ENCODE measurements at places on chromosomes 1 and 21.
A peak's percentile ranks its signal among the peaks of the same experiment; 100 is the strongest.

GRCh38 chr1:100469578-100469977 is 68.4 kb upstream of the GPR88 start:
- no peak for DNase-seq

DNA sequence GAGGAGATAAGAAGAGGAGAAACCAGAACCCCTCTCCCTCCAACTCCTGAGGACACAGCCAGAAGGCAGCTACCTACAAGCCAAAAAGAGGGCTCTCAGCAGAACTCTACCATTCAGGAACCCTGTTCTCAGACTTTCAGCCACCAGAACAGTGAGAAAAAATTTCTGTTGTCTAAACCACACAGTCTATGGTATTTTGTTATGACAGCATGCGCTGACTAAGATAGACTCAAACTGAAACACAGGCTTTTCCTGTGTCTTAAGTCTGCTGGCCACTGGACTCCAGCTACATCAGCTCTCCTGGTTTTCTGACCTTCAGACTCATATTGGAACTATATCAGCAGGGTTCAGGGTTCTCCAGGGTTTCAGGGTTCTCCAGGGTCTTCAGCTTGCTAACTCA is 126.5 kb upstream of the TNFSF4 start:
- no peak for DNase-seq

- no peak for DNase-seq
Observed at GRCh38 chr1:195828325-195828724, 779.9 kb downstream of the KCNT2 start.

- no peak for DNase-seq
Observed at GRCh38 chr1:205012391-205013140, 30.4 kb upstream of the CNTN2 start.

DNA sequence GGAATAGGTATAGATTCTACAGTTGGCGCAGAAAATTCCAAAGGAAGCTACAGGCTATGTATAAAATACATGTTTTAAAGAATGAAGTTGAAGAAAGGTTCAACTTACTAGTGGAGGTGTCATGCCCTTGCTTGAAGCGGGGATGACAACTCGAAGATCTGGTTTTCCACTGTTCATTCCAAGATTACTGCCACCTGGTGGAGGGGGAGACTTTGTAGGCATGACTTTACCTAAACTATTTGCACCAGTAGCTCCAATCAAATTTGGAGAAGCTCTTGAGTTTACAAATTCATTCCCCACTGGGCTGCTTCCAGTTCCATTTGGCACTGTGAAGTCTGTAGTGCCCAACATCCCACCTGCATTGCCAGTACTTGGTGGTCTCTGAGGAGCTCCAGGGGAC is 81.7 kb downstream of the AXDND1 start:
- peak; percentile 7 for DNase-seq

DNA sequence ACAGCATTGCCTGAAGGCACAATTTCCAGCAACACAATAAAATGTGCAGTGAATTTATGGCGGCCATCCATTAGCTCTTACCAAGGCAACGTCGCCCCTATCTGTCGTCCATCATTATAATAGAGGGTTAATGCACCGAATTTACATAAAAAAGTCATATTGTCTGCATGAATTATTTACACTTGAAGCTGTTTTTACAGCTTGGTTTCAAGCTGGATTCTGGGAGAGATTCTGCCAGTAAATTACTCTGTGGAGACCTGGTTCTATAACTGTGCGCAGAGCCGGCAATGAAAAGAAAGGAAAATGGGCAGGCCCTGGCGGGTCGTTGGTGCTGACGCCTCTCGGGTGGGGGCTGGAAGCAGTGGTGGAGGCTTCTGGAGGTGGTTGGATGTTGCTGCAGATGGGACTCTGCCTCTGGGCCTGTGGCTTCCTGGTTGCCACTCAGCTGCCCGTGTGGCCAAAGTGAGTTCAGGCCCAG is 48.9 kb upstream of the POU3F1 start:
- no peak for DNase-seq

GRCh38 chr1:2236695-2237677 is 8.9 kb downstream of the SKI start:
- DNase-seq = peak; percentile 93

DNA sequence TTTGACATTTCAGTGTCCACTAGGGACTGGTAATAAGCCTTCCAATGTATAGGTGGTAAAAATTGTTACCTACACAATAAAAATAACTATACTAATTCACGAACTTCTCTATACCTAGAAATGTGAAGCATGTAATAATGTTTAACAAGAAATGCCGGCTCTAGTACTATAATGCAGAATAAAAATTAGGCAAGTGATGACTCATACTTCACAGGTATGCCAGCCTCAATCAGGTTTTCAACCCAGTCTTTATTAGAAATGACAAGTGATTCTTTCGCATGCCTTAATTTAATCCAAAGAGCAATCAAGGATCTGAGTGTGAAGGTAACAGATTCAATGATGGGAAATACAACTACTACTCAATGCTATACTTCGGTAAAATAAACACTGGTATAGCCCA is 134.9 kb downstream of the RERE start:
- peak; percentile 22 for DNase-seq

GRCh38 chr1:105326886-105327285 is 1577.2 kb downstream of the AMY1C start:
- DNase-seq = no peak

GRCh38 chr1:161216945-161217712 is 2.0 kb downstream of the FCER1G start:
- DNase-seq = no peak

DNA sequence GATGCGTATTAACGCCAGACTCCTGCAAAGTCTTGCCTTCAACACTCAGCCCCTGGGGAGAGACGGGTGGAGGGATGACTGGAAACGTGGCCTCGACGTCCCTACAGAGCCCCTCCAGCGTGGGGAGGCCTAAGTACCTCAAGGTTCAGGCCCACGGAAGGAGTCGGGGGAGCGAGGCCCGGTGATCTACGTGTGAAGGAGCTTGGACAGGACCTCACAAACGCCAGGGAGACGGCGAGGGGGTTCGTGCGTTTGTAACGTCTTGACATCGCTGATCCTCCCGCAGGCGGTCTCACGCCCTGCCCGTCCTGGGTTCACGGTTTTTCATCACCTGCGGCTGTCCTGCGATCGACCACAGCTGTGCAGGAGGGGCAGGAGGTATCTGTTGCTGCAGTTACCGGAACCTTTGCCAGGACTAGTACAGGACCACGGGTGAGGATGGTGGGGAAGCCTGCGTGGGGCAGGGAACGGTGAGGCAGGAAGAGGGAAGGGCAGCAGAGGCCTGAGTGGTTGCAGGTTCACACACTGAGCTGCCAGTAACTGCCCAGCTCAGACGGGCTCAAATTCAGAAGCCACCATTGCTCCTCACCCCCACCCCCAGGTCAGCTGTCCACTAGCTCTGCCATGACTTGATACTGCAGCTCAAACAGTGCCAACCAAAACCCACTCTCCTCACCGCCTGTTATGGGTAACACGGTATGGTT is 889 bp upstream of the CCNL2 start:
- no peak for DNase-seq

GRCh38 chr1:206514813-206515387 is 7.6 kb downstream of the RASSF5 start:
- DNase-seq = no peak

- DNase-seq = peak; percentile 76
Observed at GRCh38 chr1:30756545-30757351, 826 bp downstream of the LAPTM5 start.

GRCh38 chr1:221228594-221228993 is 349.4 kb downstream of the HLX start:
- no peak for DNase-seq

DNA sequence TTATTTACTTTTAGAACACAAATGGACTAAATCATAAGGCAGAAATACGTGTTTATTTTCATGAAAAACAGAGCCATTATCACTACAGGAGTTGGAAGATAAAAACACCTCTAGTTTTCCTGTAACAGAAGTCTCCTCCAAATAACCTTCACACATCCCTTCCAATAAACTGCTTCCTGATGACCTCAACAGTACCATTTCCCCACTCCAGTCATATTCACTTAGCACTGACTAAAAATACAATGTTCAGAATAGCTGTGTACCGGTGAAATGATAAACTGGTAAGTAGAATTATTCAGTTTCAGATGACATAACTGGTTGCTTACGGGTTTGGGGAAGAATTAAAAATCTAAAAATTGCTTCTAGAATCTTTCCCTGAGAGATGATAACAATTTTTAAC is 137.9 kb downstream of the DENND1B start:
- DNase-seq = no peak

DNA sequence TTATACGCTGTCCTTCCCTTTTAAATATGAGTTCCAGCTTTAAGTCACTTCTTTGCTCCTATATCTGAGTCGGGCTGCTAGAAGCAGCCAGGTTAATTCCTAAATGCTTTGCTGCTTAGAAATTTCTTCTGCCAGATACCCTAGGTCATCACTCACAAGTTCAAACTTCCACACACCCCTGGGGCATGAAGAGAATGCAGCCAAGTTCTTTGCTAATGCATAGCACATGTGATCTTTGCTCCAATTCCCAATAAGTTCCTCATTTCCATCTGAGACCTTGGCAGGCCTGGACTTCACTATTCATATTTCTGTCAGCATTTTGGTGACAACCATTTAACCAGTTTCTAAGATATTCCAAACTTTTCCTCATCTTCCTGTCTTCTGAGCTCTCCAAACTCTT is 14.5 kb upstream of the APP start:
- no peak for DNase-seq

DNA sequence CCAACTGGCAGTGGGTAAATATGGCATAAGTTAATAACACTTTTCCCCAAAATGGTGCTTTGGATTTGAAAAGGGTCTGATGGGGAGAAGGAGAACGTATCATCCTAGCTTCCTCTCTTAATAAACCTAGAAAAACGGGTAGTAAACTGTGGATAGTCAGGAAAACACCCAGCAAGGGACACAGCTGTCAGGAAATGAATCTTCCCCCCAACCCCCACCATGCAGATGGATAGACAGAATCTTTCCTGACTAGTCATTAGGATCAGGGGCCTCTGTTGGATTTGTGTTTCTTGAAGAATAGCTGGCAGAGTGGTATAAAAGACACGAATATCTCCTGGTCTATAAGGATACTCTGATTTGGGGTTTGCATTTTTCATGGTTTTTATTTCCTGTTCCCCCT is 22.5 kb upstream of the LAX1 start:
- DNase-seq = no peak

GRCh38 chr1:29756085-29756484 is 519.8 kb downstream of the PTPRU start:
- DNase-seq = no peak

DNA sequence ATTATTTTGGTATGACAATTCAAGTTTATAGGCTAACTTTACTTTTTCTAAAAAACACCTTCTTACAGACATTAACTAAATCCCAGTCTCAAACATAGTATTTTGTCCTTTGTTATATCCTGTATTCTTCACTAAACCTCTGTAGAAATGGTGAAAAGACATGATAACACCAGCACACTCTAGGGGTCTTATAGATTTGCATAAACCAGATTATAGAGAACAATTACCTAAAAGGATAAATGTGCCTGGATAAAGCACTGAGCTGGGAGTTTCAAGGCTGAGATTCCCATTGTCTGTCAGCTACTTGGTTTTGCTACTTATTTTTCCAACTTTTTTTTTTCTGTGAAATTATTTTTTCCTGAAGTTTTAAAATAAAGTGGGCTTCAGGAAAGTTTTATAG is 1288.6 kb upstream of the TMPRSS15 start:
- DNase-seq = no peak

- no peak for DNase-seq
Observed at GRCh38 chr1:159786966-159787365, 6.2 kb downstream of the DUSP23 start.

DNA sequence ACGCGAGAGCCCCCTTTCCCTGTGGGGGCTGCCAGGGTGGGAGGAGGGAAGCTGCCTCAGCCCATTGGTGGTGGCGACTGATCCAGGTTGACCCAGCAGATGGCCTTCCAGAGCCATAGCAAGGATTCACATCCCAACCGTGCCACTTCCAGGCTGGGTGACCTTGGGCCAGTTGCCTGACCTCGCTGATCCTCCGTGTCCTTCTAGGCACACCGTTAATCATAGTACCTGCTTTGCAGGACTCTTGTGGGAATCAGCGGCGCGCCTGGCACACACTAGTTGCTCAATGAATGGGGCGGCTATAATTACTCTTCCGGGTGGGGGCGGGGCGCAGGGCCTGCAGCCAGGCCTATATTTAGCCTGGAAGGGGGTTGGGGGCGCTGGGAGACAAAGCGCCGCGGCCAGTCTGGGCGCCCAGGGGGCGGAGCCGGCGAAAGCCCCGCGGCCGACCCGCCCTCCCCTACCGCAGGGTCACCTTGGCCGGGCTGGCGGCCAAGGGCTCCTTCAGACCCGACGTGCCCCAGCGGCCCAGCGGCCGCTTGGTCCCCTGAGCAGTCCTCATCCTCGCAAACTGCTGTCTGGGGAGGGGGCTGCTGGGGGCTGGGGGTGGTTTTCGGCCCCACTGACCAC is 5.1 kb downstream of the HSPB7 start:
- DNase-seq = peak; percentile 46

DNA sequence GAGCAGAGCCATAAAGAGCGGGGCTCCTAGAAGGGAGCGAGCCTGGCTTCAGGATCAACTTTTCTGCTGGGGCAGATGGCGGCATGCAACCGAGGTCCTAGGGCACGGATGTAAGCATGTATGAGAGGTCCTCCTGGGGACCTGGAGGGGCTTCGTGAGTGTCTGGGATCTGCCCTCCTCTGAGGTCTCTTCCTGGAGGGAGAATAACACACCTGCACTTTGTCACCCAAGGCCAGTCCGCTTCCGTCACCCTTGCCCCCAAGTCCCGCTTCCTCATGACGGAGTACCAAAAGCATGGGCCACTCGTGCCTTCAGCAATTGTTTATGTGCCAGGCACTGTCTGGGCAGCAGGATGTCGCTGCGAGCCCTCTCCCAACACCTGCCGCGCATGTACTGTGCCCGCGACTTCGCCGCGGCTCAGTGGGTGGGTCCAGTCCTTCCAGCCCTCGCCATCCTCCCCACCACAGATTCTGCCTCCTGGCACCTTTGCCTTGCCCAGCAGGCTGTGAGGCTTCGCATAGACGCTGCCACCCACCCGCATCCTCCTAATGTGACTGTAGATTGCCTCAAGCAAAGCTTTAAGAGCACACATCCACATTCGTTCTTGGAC is 60.0 kb upstream of the TMPRSS2 start:
- DNase-seq = no peak

- DNase-seq = no peak
Observed at GRCh38 chr1:77927414-77927813, 39.0 kb downstream of the NEXN start.

- DNase-seq = peak; percentile 39
Observed at GRCh38 chr1:42157667-42158066, 4.5 kb downstream of the GUCA2B start.

DNA sequence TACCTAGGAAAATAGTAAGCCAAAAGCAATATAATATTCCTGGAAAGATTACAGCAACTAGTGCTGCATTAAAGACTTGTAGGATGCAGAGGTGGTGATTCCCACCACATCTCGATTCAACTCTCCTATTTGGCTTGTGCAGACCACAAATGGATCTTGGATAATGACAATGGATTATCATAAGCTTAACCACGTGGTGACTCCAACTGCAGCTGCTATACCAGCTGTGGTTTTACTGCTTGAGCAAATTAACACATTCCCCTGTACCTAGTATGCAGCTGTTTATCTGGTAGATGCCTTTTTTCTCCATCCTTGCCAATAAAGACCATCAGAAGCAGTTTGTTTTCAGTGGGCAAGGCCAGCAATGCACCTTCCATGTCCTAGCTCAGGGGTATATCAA is 542.7 kb upstream of the ADGRL4 start:
- DNase-seq = no peak

- no peak for DNase-seq
Observed at GRCh38 chr1:162385280-162385623, 3.7 kb downstream of the C1orf226 start.

Data from SW480 (cell line).